ENCODE measurements at places on chromosomes 7 and 10.

- DNase-seq = peak; percentile 79
Measured at GRCh38 chr10:119250641-119251314, 43.4 kb downstream of the GRK5 start.

DNA sequence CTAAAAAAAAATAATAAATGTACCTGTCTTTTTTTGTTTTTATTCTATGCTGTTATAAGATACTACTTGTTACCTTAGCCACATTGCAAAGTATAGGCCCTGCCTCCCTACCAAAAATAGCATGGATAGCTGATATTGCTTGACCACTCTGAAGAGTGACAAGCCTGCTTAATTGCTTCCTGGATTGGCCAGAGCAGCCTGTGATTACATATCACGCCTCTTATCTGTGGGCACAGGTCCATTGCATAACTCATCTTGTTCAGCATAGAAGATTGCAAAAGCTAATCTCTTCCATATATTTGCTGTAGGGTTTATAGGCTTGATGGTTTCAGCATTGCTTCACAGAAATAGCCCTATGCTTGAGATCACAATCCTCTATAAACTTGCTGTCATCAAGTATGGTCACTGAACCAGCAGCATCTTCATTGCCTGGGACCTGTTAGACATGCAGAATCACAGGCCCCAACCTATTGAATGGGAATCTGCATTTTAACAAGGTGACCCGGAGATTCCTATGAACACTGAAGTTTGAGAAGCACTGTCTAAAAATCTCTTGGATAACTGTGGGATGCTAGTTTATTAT lies 280.8 kb upstream of the CDC14C start:
- DNase-seq = peak; percentile 72

DNA sequence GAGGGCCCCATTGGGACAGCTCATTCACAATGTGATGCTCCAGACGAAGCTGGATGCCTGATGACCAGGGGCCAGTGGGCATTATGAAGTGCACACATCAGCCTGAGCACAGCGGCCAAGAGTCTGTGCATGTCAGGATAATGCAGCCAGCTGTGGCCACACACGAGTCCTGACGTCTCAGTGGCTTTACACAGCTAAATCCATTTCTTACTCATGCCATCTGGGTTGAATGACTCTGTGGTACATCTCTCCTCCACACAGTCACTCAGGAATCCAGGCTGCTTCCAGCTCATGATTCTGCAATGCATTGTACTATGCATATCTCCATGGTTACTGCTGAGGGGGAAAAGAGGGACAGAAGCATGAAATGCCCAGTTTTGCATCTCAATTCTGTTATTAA lies 123.6 kb downstream of the PRLHR start:
- no peak for DNase-seq

- no peak for DNase-seq
Measured at GRCh38 chr10:48465860-48466521, 138.9 kb downstream of the ARHGAP22 start.

DNA sequence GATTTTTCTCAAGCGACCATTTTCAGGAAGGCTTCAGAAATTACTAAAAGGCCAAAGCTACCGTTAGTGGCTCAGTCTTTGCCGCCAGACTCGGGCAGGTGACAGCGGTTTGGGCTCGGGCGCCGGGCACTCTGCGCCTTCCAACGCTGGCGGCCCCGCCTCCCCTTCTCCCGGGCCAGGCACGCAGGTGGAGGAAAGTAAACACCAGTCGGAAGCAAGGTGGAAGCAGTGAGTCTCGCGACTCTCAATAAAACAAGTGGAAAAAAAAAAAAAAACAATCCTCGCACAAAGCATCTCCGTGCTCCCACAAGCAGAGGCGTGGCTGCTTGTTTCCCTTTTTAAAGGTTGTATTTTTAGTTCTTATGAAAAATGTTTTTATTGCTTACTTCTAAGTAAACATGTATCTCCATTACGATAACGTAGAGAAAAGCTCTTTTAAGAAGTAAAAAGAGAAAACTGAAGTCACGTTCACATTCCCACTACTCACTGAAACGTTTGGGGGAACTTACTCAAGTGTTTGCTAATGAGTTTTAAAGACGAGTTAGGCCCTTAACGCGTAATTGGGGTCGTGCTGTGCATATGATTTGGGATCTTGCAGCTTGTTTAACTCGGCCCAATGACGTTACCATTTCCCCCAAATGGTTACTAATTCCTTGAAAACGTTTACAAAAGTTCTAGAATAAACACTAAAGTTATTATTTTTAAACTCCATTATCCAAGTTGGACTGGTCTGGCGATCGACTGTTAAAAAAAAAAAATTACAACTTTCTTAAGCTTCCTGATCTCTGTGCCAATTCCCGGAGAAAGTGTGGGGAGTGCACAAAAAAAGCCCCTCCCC lies 864 bp downstream of the CDCA7L start:
- peak; percentile 68 for DNase-seq

DNA sequence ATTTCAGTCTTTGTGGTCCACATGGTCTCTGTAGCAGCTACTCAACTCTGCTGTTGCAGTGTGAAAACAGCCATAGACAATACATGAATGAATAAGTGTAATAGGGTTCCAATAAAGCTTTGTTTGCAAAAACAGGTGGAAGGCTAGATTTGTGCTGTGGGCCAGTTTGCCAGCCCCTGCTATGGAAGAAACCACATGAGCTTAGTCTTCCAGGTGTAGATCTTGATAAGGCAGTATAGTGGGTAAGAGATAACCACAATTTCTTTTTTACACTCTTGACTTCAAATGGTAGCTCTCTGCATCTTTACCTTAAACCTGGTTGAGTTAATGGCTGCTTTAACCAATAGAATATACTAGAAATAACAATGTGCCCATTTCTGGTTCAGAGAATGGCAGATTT lies 135.0 kb upstream of the PALS2 start:
- no peak for DNase-seq

GRCh38 chr10:128008521-128009250 lies 101.8 kb downstream of the PTPRE start:
- DNase-seq = no peak

- peak; percentile 18 for DNase-seq
Measured at GRCh38 chr10:103458720-103459119, at the start of gene CALHM1. Gene CALHM1, minus strand, starts transcription at chr10:103458900. Its CDS starts 149 bp downstream, at chr10:103458751.

DNA sequence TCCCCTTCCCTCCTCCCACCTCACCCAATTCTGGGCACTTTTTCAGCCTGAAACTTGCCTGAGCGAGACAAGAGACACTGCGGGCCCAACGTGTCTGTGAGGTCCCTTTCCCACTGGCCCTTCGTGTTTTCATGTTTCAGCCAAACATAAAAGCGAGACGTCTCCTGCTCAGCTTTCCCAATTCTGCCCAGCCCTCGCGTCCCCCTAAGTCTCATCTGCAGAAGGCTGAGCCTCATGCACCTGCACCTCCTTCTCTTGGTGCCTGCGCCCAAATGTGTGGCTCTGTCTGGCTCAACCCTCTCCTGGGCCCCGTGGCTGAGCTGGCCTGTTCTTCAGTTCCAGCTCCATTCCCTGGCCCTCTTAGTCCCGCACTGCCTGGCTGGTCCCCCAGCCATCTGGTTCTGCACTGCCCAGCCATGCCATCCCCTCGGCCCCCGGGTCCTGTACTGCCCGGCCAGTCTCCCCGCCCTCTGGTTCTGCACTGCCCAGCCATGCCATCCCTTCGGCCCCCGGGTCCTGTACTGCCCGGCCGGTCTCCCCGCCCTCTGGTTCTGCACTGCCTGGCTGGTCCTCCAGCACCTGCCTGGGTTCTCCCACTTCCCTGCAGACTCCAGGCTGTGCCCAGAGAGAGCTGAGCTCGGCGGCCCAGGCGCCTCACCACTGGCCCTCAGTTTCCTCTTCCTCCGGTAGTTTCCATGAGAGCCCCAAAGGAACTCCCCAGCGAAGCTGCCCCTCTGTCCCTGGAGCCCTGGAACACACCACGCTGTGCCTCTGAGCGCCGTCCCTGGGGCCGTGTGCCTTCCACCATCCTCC lies 224.1 kb downstream of the DNAJB6 start:
- no peak for DNase-seq

GRCh38 chr10:64312876-64313275 lies 791.7 kb downstream of the REEP3 start:
- DNase-seq = no peak

DNA sequence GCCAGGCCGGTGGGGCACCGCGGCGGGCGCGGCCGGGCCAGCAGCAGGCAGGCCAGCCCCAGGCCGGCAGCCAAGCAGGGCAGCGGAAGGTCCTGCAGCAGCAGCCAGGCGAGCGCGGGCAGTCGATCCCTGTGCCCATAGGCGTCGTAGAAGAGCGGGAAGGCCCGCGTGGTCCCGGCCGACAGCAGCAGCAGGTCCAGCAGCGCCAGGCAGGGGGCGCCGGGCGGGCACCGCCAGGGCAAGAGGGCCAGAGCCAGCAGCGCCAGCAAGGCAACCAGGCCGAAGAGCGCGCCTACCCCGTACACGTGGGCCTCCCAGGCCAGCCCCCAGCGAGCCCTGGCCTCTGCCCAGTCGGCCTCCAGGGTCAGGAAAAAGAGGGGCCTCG lies 8.4 kb upstream of the RBM28 start:
- DNase-seq = peak; percentile 84

- peak; percentile 42 for DNase-seq
Measured at GRCh38 chr7:96596120-96596826, 113.4 kb downstream of the SEM1 start.

DNA sequence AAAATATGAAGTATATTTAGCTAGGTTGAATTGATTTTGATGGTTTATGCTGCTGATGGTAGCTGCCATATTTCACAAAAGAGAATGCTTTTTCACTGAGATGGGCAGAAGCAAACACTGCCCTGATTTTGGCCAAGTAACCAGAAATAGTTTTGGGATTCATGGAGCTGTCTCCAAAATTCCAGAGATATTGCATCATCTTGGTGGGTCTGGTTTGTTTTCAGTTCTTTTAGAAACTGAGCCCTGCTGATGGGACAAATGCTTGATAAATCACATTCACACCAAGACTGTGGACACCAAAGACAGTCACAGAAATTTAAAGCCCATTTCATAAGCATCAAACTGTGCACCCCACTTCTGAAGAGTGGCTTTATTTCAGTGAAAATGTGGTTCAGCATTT lies 140.5 kb downstream of the BICC1 start:
- no peak for DNase-seq

GRCh38 chr10:66228887-66229286 lies 696.9 kb upstream of the LRRTM3 start:
- DNase-seq = no peak

GRCh38 chr10:97542169-97543024 lies 30.2 kb upstream of the ANKRD2 start:
- peak; percentile 35 for DNase-seq

DNA sequence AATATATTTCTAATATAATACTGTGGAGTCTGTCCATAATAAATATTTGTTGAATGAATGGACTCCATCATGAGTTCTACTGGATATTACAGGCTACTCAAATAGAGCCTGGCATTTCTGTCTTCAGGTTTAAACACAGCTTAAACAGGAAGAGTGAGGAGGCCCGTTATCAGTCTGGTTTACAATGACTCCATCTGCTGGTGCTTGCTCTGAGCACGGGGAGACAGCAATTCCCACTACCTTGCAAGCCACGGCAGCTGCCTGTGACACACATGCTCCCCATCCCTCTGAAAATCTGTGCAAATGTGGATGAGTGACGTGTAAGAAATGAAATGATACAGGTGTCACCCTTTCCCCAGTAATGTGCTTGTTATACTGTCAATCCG lies 293.5 kb upstream of the IMMP2L start:
- peak; percentile 19 for DNase-seq

DNA sequence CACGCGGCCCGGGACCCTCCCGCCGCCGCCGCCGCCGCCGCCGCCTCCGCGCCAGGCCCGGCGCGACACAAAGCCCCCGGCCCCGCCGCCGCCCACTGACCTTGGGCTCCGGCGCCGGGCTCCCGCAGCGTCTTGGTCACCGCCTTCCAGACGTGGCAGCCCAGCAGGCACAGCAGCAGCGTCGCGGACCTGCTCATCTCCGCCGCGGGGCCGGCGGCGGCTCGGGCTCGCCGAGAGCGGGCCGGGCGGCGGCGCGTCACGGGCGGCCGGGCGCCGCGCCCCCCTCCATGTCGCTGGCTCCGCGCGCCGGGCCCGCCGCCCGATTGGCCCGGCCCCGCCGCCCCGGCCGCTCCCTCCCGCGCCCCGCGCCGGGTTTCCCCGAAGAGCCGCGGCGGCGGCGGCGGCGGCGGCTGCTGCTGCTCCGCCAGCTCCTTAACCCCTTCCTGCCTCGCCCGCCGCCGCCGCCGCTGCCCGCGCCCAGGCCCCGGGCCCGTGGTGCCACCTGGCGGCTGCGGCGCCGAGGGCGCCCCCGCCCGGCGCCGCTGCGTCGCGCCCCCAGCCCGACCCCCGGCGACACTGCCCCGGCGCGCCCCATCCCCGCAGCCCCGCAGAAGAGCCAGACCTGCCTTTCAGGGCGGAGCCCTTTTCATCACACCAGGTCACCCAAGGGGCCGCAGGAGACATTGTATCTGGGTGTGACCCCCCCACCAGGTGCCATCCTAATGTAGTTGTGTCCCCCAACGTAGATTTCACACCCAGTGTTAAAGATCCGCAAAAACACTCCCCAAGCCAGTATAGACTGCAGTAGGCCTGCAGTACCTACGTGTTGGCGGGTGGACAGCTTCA lies at the start of gene FAM171A1:
TSS of gene FAM171A1 (minus strand) at position 434 of the 846 bp plus-strand sequence. CDS start at position 197, 237 bp downstream.
- peak; percentile 83 for DNase-seq

GRCh38 chr10:73643362-73643761 lies 2.1 kb upstream of the MYOZ1 start:
- no peak for DNase-seq

DNA sequence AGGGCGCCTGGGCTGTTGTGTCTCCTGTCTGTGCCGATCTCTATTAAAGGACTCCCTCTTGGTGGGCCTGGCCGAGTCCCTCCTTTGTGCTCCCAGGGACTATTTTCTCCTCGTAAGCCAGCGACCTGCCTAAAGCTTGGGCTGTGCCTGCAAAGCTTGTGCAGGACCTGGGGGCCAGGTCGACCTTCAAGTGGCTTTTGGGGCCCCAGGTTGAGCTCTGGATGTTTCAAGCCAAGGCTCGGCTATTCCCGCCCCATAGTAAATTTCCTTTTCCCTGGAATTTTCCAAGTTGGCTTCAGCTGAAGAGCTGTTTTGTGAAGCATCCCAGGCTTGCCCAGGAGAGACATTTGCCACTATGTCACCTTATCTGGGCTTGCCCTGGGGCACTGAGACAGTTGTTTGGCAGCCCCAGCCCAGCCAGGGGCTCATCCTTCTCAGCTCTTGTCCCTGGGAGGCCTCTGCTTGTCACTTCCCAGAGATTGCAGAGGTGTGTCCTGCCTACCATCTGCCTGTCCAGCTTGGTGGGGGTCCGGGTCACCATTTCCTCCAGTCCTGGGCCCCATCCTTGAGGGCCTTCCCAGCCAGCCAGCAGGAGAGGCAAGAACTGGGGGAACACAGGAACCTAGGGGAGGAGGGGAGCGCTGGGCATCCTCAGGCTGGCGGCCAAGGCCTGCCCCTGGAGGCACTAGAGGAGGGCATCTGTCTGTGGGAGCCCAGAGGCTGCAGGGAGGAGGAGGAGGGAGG lies 20.2 kb downstream of the ZMIZ2 start:
- DNase-seq = no peak

- peak; percentile 64 for DNase-seq
Measured at GRCh38 chr7:22485189-22485588, 14.8 kb downstream of the STEAP1B start.

GRCh38 chr7:37901236-37901827 lies 15.3 kb downstream of the SFRP4 start:
- DNase-seq = peak; percentile 78
